ENCODE measurements at places on chromosomes 1 and 21. TPM values are rescaled to one million over a fixed set of nuclear protein-coding genes. Genes with fewer than 3 reads are reported as not detected.
A peak's percentile ranks its signal among the peaks of the same experiment; 100 is the strongest.

ZNF648 gene
- not detected for total RNA-seq

DNA sequence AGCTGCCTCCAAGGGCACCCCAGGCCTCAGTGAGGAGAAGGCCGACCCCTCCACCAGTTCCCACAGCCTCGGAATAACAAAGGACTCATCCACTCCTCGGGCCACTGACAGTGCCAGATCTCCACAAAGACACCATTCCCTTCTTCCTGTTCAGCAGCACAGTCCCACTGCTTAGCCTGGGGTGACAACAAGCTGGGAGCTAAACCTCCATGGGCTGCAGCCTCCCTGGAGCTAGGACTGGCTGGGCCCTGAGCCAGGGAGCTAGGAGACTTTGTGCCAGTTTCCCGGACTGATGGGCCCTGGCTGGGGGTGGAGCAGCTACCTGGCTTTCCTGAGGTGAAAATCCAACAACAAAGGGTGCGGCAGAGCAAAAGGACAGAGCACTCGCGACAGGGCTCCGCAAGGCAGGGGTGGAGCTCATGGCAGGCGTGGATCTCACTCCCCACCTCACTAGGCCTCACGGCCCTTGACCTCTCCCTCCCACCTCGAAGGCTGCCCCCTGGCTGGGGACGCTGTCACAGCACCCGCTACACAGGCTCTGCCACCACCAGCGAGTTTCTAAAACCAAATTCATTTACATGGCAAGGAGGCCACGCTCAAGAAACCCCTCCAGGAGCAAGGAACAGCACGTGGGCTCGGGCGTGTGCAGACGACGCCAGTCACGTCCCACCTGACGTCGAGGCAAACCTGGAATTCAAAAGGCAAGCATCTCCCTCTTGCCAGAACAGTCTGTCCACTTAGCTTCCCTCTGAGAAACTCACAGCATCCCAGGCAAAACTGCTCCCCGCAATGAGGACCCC lies 13.8 kb downstream of the SLC35E2B start:
- no peak for DNase-seq

GRCh38 chr1:212512816-212513559 lies 80.3 kb downstream of the NENF start:
- no peak for DNase-seq

DNA sequence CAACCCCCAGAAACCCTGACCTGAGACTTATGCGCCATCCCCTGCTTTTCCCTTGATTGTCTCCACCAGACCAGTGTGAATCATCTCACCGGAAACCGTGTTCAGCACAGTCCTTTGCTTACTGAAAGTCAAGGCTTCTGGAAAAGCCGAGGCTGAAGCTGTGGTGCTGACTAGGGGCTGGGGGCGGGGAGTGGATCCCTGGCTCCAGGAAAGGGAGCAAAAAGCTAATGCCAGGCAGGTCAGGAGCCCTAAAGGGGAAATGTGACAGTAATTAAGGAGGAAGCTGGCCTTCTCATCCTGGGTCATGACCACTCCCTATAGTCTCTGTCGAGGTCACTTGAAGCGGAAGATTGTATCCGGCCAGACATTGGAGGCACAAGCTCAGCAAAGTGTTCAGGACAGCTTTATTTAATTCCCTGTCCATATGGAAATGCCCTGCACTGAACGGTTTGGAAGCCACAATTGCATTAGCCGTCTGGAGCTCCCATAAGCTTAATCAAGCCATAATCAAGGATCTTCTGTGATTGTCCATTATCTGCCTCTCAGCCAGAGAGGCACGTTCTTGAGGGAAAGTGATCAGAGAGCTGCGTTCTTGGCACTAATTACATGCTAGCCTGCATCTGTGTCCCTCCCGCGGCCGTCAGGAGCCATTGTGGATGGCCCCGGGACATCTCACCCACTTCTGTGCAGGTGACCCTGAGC lies 403.6 kb downstream of the RRAGC start:
- DNase-seq: peak; percentile 41

DNA sequence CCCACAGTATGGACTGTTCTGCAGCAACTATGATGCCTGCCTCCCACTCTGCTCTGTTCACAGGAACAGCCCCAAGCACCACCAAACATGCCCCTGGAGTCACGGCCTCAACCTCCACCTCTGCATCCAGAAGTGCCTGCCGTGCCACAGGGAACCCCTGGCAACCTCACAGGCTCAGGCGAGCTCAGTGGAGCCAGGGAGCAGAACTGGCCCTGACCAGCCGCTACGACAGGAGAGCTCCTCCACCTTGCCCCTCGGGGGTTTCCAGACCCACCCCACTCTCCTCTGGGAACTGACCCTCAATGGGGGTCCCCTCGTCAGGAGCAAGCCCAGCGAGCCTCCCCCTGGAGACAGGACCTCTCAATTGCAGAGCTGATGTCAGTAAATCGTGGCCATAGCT lies 13.0 kb downstream of the MRAP start:
- no peak for DNase-seq

DNA sequence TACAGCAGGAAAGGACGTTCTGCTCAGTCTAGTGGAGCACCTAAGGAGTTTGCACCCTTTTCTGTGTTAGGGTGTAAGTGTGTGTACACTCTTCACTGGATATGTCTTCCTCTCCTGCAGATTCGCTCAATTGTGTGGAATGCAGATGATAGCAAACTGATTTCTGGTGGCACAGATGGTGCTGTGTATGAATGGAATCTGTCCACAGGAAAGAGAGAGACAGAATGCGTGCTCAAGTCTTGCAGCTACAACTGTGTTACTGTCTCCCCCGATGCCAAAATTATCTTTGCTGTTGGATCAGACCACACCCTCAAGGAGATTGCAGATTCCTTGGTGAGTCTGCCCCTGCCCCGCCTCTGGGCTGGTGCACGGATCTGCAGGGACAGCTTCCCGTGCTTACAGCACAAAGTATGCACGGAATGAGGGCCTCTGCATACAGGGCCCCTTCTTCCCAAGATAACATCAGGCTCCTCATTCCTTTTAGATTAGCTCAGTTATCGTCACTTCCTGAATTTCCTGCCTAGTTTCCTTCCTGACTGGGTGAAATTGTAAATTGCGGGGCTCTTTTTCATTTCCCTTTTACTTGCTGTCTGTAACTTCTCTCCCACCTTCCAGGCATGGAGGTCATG lies 34.6 kb downstream of the CFAP57 start:
- DNase-seq: no peak

All from endothelial cell of umbilical vein (primary cell).